SK-MEL-5 (cell line): ENCODE measurements at places on chromosomes 1 and 21. TPM values are rescaled to one million over a fixed set of nuclear protein-coding genes. Genes with fewer than 3 reads are reported as not detected.
A peak's percentile ranks its signal among the peaks of the same experiment; 100 is the strongest.

- peak; percentile 38 for DNase-seq
These were observed 8.9 kb upstream of the ZNF326 start for GRCh38 chr1:89986020-89986419.

GRCh38 chr21:14581902-14582457 lies 35.9 kb upstream of the SAMSN1 start:
- DNase-seq, result no peak

DNA sequence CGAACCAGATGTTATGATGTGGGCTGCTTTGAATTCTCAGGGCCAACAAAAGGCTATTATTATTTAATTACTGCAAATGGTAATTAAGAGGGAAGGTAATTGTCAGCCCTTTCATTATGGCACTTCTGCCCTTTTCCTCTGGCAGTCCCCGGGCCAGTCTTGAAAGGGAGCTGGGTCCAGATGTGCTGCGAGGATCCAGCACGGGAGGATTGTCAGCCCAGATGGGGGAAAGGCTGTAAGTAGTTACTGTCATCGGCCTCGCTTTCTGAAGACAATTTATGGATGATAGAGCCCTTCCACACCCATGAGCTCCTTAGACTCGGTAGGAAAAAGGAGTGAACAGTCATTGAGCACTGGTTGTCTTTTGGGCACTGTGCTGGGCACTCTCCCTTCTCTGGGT lies 8.7 kb upstream of the ZNF362 start:
- no peak for DNase-seq

Gene KRTAP10-10
- total RNA-seq, result not detected in 2 replicates

Gene IFI44L
- not detected in 2 replicates for total RNA-seq
